Osteoblast (primary cell): ENCODE measurements at places on chromosomes 12 and 14. TPM values are rescaled to one million over a fixed set of nuclear protein-coding genes. Genes with fewer than 3 reads are reported as not detected.

DNA sequence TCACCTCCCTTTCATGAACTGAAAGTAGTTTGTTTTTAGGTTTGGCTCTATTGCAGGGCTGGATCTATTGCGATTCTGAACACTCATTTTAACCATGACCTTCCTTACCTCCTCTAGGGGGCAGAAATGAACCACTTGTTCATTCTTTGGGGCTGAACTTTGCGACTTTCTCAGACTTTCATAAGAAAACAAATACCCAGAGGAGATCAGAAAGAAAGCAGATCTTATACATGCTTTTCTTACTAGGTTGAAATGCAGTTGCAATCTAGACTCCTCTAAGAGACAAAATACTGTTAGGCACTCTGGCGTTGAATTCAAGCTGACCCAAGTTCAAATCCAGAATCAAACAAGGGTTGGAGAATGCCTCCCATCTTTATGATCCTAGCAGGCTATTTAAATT lies 32.6 kb upstream of the PLEKHG3 start:
- H3K4me1 ChIP-seq: no peaks in the 10 kb centered on the region
- H3K27me3 ChIP-seq: peaks cover 3% of the 10 kb centered on the region
- no peak overlapping the region for H3K27ac ChIP-seq
- H3K36me3 ChIP-seq: no peaks in the 10 kb centered on the region

DNA sequence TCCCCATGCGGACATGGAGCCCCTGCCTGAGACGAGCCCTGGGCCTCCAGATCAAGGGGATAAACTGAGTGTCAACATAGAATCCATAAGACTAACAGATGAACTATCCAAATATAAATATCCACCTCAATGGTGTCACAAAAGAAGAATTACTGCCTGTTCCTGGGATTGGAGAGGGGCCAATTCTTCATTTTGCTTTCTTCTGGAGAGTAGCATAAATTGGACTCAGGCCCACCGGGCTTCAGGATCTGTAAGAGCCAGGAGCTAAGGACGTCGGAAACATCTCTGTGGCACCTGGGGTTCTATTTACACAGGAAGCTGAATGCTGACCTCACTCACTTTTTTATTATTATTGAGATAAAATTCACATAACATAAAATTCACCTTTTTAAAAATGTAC lies 408.2 kb upstream of the CCDC196 start:
- H3K4me3 ChIP-seq: no peak overlapping the region
- no peaks in the 10 kb centered on the region for H3K36me3 ChIP-seq
- no peak overlapping the region for H3K27ac ChIP-seq

DNA sequence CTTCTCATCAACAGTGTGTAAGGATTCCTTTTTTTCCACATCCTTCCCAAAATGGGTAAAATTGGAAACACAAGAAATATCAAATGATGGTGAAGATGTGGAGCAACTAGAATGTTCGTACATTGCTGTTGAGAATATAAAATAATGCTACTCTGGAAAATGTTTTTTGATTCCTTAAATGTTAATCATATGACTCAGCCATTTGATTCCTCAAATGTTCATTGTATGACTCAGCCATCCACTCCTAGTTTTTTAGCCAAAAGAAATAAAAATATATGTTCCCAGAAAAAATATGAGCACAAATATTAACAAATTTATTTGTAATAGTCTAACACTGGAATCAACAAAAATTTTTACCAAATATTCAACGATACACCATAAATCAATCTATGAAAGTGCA lies 1108.6 kb downstream of the LRFN5 start:
- H3K4me3 ChIP-seq: no peak overlapping the region
- H3K27ac ChIP-seq: no peak overlapping the region
- no peak for DNase-seq
- no peaks in the 10 kb centered on the region for H3K36me3 ChIP-seq

DNA sequence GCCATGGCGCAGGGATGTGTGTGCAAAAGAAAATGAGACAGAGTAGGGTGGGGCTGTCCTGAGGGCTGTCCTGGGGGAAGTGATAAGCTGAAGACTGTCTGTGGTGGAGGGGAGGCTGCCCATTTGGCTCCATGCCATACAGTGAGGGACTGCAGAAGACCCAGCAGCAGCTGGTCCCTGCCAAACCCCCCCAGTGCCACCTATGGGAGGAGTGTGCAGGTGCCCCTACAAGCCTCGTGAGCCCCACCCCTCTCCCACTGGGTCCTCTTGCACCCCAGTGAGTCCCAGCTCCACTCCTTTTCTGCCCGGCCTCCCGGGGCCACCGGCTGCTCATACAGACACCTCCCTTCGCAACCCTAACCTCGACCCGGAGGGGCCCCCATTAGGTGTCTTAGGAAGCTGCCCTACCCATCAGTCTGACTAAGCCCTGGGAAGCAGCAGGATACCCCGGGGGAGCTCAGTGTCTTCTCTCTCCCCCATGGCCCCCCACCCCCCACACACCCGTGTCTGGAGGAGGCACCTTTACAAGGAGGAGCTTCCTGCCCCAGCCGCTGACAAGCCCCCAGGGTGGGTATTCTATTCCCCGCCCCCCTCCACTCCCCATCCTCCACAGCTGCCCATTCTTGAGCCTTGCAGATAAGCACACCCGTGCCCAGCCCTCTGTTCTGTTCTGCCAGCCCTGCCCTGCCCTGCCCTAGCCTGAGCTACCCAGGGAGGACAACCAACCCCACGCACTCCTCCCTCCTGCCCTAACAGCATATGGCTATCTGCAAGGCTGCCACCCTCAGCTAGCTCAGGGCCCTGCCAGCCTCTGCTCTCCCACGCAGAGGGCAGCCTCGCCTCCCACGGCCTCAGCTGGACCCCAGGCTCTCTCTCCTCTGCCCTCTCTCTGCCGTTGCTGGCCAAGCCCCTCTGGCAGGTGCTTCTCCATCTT lies 41.9 kb downstream of the SLC6A12 start:
- H3K27ac ChIP-seq: no peak overlapping the region
- no peak for DNase-seq
- H3K4me3 ChIP-seq: no peak overlapping the region
- no peaks in the 10 kb centered on the region for H3K36me3 ChIP-seq
- peaks cover 5% of the 10 kb centered on the region for H3K4me1 ChIP-seq

MYF5 gene
- not detected in 2 replicates for total RNA-seq

DNA sequence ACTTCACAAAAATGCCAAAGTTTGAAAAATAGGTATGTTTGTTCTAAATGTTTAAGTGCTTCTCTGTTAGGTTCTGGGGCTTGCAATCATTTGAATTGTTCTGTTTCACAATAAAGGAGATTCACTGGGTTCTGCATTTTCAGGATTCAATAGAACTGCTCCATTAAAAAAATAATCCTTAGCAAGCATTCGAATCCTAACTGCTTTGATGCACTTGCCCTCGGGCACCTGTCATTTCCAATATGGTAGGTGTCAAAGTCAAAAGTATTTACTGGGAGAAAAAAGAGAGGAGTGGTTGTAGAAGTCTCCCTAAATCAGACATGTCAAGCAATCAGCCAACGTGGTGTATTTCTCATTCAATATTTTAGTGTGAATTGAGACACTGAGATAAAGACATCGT lies 5.5 kb downstream of the APOLD1 start:
- no peak overlapping the region for H3K4me3 ChIP-seq
- DNase-seq: no peak
- no peaks in the 10 kb centered on the region for H3K27me3 ChIP-seq
- H3K27ac ChIP-seq: no peak overlapping the region
- no peaks in the 10 kb centered on the region for H3K36me3 ChIP-seq
- peaks cover 31% of the 10 kb centered on the region for H3K4me1 ChIP-seq

ANKS1B gene
- total RNA-seq: 2.2 and 2.4 TPM in 2 replicates

SPX gene
- total RNA-seq: 1.2 and 2.9 TPM in 2 replicates

ATP2A2 gene
- 105 and 107 TPM in 2 replicates for total RNA-seq

MBIP gene
- 17.4 and 20.9 TPM in 2 replicates for total RNA-seq

- DNase-seq: peak; percentile 73
- H3K27ac ChIP-seq: no peak overlapping the region
- H3K4me3 ChIP-seq: no peak overlapping the region
- peaks cover 78% of the 10 kb centered on the region for H3K36me3 ChIP-seq
- H3K27me3 ChIP-seq: no peaks in the 10 kb centered on the region
Measured at GRCh38 chr14:100835548-100836310, 9.8 kb downstream of the MEG3 start.

DNA sequence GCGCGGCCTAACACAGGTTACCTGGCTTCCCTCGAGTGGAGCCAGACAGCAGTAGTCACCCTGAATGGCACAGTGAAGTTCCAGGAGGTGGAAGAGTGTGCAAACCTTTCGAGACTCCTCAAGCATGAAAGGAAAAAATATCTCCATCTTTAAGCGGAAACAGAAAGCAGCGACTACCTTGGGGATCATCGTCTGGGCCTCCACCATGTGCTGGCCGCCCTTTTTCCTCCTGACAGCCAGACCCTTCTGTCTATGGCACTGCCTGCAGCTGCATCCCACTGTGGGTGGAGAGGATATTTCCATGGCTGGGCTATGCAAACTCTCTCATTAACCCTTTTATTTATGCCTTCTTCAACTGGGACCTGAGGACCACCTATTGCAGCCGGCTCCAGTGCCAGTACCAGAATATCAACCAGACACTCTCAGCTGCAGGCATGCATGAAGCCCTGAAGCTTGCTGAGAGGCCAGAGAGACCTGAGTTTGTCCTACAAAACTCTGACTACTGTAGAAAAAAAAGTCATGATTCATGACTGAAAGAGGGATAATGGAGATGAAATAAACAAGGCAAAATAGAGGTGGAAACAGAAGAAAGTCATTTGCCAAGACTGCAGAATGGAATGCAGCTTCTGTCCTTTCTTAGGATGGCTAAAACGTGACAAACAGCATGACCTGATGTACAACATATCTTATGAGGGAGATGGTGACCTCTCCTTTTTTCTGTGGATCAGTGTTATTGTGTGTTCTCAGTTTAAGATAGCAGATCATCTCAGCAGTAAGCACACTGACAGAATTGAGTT lies 2.4 kb upstream of the HEBP1 start:
- H3K36me3 ChIP-seq: no peaks in the 10 kb centered on the region
- H3K4me3 ChIP-seq: peak overlapping the region; percentile 84
- peaks cover 32% of the 10 kb centered on the region for H3K4me1 ChIP-seq
- H3K27me3 ChIP-seq: no peaks in the 10 kb centered on the region
- peak; percentile 42 for DNase-seq
- H3K27ac ChIP-seq: no peak overlapping the region

DNA sequence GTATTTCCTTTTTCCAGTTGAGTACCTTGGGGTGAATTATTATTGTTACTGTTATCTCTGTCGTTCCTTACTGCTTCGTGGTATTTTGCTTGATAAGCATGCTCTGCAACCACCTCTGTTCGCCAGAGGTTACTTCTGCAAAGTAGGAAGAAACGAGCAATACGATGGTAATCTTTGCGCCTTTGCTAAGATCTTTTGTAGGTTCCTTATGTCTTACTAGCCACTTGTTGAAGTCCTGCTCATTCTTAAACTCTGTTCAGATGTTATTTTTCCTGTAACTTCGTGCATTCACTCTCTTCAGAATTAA lies 729 bp upstream of the M6PR start:
- H3K4me1 ChIP-seq: peaks cover 24% of the 10 kb centered on the region
- DNase-seq: no peak

DNA sequence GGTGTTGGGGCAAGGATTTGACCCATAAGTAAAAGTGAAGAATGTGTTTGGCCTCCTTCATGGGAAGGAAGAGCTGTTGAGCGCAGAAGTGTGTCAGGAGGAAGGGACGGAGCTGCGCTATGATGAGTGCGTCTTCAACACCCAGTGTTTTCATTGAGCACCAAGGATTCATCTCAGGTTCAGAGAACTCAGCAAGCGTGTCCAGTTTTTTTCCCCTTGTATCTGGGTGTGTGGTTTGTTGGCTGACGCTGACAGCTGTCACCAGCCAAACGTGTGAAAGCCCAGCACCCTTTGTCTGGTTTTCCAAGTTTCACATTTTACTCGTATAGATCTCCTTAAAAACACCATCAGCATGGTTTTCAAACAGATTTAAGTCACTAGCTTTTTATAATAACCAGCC lies 12.3 kb downstream of the EP400 start:
- no peak overlapping the region for H3K4me3 ChIP-seq
- peaks cover 9% of the 10 kb centered on the region for H3K36me3 ChIP-seq

- H3K27ac ChIP-seq: no peak overlapping the region
- no peak for DNase-seq
- peaks cover 17% of the 10 kb centered on the region for H3K27me3 ChIP-seq
- no peak overlapping the region for H3K4me3 ChIP-seq
- H3K36me3 ChIP-seq: no peaks in the 10 kb centered on the region
- H3K4me1 ChIP-seq: no peaks in the 10 kb centered on the region
Measured at GRCh38 chr14:93792391-93792790, 4.1 kb upstream of the PRIMA1 start.

DNA sequence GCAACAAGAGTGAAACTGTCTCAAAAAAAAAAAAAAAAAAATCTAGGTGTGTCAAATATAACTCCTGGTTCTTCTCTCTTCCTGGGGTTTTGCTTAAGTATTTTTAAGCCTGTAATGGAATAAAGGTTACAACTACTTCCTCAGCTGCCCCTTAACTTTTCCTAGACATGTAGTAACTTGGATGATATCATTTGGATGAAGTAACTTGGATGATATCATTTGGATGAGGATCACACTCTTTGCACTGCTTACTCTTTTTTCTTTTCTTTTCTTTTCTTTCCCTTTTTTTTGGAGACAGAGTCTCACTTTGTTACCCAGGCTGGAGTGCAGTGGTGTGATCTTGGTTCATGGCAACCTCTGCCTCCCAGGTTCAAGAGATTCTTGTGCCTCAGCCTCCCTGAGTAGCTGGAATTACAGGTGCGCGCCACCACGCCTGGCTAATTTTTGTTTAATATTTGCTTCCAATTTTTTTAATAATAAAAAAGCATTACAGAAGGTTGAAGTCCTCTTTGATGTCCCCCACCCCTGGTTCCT lies 775 bp upstream of the FAM186A start:
- no peak overlapping the region for H3K4me3 ChIP-seq
- H3K27me3 ChIP-seq: no peaks in the 10 kb centered on the region
- peak; percentile 54 for DNase-seq
- H3K4me1 ChIP-seq: peaks cover 9% of the 10 kb centered on the region
- H3K27ac ChIP-seq: peak overlapping the region; percentile 37

DNA sequence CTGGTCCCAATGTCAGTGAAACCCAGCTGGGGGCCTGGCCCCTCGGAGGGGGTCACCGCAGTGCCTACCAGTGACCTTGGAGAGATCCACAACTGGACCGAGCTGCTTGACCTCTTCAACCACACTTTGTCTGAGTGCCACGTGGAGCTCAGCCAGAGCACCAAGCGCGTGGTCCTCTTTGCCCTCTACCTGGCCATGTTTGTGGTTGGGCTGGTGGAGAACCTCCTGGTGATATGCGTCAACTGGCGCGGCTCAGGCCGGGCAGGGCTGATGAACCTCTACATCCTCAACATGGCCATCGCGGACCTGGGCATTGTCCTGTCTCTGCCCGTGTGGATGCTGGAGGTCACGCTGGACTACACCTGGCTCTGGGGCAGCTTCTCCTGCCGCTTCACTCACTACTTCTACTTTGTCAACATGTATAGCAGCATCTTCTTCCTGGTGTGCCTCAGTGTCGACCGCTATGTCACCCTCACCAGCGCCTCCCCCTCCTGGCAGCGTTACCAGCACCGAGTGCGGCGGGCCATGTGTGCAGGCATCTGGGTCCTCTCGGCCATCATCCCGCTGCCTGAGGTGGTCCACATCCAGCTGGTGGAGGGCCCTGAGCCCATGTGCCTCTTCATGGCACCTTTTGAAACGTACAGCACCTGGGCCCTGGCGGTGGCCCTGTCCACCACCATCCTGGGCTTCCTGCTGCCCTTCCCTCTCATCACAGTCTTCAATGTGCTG lies 11.0 kb downstream of the ZBTB39 start:
- H3K36me3 ChIP-seq: no peaks in the 10 kb centered on the region
- peaks cover 7% of the 10 kb centered on the region for H3K27me3 ChIP-seq
- no peak for DNase-seq
- no peak overlapping the region for H3K27ac ChIP-seq
- H3K4me3 ChIP-seq: no peak overlapping the region

GRCh38 chr14:103281496-103282231 lies 52.4 kb upstream of the EIF5 start:
- no peak overlapping the region for H3K27ac ChIP-seq
- H3K4me1 ChIP-seq: no peaks in the 10 kb centered on the region
- H3K36me3 ChIP-seq: no peaks in the 10 kb centered on the region
